ENCODE measurements at places on chromosomes 5 and 9.

- no peak for DNase-seq
These were observed 299.6 kb downstream of the FAM170A start for GRCh38 chr5:119928974-119929373.

GRCh38 chr9:20286154-20286700 is 336.1 kb downstream of the MLLT3 start:
- no peak for DNase-seq

- no peak for DNase-seq
These were observed 37.2 kb upstream of the S1PR3 start for GRCh38 chr9:88954066-88954465.

DNA sequence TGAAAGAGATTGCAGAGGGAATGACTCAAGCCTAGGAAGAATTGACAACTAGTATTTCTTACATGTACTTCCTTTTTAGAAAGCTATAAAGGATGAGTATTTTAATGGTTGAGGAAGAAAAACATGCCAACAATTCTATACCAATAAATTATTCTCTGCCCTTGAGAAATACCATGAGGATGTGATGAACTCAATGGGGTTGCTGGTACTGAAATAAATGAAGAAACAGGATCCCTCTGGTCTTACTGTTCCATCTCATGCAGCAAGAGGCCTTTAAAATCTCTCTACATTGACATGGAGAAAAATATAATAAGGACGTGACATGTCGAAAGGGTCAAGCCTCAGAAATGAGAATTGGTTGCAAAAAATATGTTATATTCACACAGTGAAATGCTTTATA is 477.3 kb downstream of the GABRG2 start:
- no peak for DNase-seq

- no peak for DNase-seq
These were observed 26.4 kb upstream of the EXOC3 start for GRCh38 chr5:416636-416960.

- no peak for DNase-seq
These were observed 32.0 kb downstream of the PRRT1B start for GRCh38 chr9:131577005-131578000.

GRCh38 chr5:80755626-80756025 is 100.8 kb upstream of the DHFR start:
- DNase-seq: no peak

- DNase-seq: no peak
These were observed 16.9 kb upstream of the ZNF366 start for GRCh38 chr5:72523960-72524582.

DNA sequence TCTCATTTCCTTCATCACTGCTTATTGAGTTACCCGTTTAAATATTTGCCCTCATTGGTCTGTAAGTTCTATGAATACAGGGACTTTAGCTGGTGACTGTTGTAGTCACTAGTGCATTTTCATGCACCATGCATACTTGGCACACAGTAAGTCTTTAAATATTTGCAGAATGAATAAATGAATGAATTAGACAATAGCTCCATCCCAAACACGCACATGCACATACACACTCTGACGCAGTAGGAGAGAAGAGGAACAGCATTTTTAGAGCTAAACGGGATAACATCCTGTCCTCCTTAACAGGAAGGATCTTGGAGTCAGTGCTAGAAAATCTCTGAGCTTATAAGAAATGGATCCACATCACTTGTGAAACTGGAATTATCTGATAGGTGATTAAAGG is 447.7 kb downstream of the KIF4B start:
- DNase-seq: no peak
